GM13977 (cell line): ENCODE measurements at places on chromosomes 4 and X.

- DNase-seq: no peak
These were observed 31.5 kb downstream of the HS3ST1 start for GRCh38 chr4:11397146-11397545.

DNA sequence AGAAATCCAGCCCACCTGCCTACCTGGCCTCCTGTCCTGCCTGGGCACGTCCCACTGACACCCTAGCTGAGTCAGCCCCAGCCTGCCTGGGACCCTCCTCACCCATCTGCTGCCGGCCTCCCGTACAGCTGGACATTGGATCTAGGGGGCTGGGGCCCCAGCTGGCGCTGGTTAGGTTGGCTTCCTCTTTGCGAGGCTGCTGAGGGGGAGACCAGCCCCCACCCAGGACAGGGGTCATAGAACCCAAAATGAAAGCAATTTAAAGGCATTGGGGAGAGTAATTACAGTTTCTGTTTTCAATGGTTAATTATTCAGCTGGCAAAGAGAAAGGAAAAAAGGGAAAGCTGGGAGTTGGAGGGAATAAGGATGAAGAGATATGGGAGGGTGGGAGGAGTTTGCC, 15.8 kb downstream of the EFNB1 start:
- no peak for DNase-seq

DNA sequence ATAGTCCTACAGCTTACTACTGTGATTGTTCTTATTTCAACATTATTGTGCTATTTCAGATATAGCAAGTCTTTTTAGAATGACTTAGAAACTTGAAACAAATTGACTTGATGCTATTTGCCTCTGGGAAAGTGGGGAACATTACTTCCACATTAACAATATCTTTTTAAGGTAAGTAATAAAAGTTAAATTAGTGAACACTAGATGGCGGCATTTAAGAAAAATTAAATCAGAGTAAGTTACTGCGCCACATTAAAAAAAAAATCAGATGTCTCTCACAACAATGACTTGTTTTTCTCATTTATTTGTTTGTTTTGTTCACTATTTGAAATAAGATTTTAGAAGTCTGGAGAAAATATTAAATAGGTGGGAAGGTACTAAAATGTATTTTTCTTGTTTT, 1026.9 kb upstream of the SLIT2 start:
- peak; percentile 9 for DNase-seq

DNA sequence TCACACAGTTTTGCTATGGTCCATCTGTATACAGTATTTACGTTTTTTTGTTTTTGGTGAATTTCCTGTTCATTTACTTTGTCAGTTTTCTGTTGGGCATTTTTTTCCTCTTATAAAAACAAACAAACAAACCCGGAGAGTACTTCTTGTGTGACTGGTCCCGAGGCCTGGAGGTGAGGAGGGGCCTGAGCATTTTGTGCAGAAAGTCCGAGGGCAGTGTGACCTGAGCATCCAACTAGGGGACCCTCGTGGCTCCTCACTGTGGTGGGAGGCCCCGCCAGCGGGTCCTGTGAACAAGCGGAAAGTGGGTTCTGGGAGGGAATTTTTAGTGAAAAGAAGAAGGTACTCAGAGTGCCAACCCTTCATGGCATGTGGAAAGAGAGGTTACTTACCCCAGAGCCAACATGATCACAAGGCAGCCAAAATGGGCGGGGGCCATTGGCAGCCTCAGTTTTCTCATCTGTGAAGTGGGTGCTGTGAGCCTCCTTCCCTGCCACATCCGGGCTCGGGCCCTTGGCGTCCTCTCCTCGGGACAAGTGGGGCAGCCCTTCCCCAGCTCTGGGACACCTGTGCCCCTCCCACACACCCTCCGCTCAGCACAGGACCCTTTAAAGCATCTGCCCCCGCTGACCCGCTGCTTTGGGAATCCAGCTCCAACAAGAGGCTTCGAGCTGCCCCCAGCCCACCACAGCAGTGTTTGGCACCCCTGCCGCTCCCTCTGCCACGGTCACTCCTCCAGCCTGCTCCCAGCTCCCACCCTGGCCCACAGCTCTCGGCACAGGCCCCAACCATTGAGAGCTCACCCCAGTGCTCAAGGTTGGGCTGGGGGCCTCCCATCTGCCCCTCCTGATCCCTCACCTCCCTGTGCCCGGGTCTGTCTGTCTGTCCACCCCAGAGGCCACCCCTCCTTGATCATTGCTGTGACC, 22.8 kb upstream of the GPR78 start:
- DNase-seq: no peak

DNA sequence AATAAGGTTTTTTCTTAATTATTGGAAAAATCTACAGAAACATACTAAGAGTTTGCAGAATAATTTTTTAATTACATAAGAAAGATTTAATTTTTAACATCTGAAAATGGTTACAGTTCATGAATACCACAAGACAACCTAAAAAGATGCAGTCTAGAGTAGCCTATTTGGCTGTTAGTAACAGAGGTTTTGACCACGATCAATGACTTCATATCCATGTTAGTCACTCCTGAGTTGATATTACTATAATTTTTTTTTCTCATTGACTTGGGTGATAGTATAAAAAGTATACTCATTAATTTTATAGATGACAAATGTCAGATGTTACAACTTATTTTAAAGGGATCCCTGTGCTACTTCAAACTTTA, 272.5 kb downstream of the DCTD start:
- no peak for DNase-seq

GRCh38 chrX:1025413-1025812, 187.0 kb downstream of the CRLF2 start:
- no peak for DNase-seq

GRCh38 chrX:41067721-41068120, 17.5 kb upstream of the USP9X start:
- DNase-seq: no peak

- DNase-seq: no peak
These were observed 2.7 kb upstream of the PF4V1 start for GRCh38 chr4:73850261-73850970.
